ENCODE measurements at places on chromosomes 5 and 9.

GRCh38 chr5:68834491-68834981 lies 259.3 kb upstream of the SLC30A5 start:
- peak overlapping the region; percentile 72 for H3K27ac ChIP-seq
- H3K4me1 ChIP-seq, result no peaks in the 10 kb centered on the region
- no peak for DNase-seq
- no peaks in the 10 kb centered on the region for H3K36me3 ChIP-seq

DNA sequence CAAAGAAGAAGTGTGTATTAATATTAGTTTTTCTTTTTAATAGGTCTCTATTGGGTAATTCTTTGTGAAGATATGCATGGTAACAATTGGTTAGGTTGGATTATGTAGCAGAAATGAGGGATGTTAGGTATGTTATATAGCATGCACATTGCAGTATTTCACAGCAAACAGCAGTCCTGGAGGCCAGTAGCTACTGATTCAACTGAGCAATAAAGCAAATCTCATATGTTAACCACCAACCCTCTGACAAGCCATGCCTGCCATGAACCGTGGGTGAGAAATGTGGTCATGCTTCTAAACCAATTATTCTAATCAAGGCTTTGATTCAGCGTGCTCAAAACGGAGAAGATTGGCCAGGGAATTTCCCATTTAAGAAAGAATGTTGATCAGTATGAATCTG lies 313.0 kb upstream of the CDH6 start:
- no peak overlapping the region for H3K4me3 ChIP-seq
- H3K27ac ChIP-seq, result no peak overlapping the region
- no peak for DNase-seq
- H3K27me3 ChIP-seq, result no peaks in the 10 kb centered on the region
- H3K4me1 ChIP-seq, result no peaks in the 10 kb centered on the region

- peaks cover 14% of the 10 kb centered on the region for H3K27me3 ChIP-seq
- H3K36me3 ChIP-seq, result peaks cover under 1% of the 10 kb centered on the region
- no peak overlapping the region for H3K27ac ChIP-seq
- H3K4me1 ChIP-seq, result no peaks in the 10 kb centered on the region
These were observed 156.2 kb downstream of the IRX1 start for GRCh38 chr5:3751846-3752245.

DNA sequence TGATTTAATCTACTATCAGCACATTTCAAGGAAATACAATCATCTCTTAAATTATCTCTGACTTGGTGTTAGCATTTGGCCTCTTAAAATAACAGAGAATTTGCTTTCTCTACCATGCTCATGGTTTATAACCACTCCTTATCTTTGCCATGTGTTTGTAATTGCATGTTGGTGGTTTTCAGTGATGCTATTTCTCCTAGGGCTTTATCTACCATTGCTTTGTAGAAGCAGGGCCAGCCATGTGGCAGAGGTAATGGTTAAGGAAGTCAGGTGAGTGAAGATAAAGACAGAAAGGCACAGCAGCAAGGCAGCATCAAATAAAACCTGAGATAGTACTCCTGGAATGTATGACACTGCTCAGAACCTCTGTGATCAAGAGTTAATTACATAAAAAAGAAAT lies 206.2 kb downstream of the FER start:
- no peaks in the 10 kb centered on the region for H3K27me3 ChIP-seq
- no peak overlapping the region for H3K27ac ChIP-seq
- H3K36me3 ChIP-seq, result no peaks in the 10 kb centered on the region
- DNase-seq, result no peak
- H3K4me3 ChIP-seq, result no peak overlapping the region
- H3K4me1 ChIP-seq, result no peaks in the 10 kb centered on the region

DNA sequence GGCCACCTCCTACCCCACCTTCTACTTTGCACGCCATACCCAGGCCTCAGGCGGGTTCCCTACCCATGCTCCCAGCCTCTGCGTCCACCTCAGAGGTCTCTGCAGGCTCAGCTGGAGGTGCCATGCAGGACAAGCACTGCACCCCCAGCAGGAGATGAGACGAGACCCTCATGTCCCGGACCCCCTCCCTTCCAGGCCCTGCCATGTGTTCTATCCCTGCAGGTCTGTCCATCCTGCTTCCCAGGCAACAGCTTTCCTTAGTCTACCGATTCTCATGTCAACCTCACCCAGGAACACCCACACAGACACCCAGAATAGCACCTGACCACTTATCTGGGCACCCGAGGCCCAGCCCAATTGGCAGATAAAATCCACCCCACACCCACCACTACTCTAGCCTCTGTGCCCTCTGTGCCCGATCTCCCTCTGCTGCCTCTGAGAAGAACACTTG lies 52.1 kb downstream of the SEMA4D start:
- H3K27ac ChIP-seq, result peak overlapping the region; percentile 21
- H3K4me3 ChIP-seq, result no peak overlapping the region
- H3K4me1 ChIP-seq, result peaks cover 72% of the 10 kb centered on the region
- H3K27me3 ChIP-seq, result no peaks in the 10 kb centered on the region
- DNase-seq, result no peak
- peaks cover 10% of the 10 kb centered on the region for H3K36me3 ChIP-seq

DNA sequence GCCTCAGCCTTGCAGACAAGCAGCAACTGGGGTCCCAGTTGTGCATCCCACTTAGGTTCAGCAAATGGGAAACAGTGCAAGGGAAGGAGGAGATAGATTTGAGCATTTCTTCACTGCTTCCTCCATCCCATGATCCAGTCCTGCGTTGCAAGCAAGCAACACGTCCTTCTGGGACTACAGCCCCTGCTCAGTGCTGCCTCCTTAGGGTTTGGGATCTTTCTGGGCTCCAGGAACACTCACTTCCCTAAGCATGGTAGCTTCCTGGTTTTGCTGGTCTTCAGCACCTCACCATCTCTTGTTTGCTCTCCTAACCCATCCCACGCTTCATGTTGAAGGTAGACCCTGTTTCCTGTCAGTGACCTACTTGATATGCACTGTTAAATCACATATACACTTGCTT lies 444.7 kb downstream of the MED10 start:
- DNase-seq, result no peak
- no peaks in the 10 kb centered on the region for H3K36me3 ChIP-seq
- peak overlapping the region; percentile 43 for H3K27ac ChIP-seq
- peaks cover 22% of the 10 kb centered on the region for H3K27me3 ChIP-seq
- H3K4me1 ChIP-seq, result peaks cover 9% of the 10 kb centered on the region

- H3K27ac ChIP-seq, result no peak overlapping the region
These were observed 5.1 kb downstream of the TXN start for GRCh38 chr9:110251212-110251611.

GRCh38 chr5:173902334-173902733 lies 14.2 kb downstream of the CPEB4 start:
- no peak overlapping the region for H3K4me3 ChIP-seq
- H3K27ac ChIP-seq, result no peak overlapping the region
- peaks cover 3% of the 10 kb centered on the region for H3K27me3 ChIP-seq
- H3K4me1 ChIP-seq, result peaks cover 2% of the 10 kb centered on the region

DNA sequence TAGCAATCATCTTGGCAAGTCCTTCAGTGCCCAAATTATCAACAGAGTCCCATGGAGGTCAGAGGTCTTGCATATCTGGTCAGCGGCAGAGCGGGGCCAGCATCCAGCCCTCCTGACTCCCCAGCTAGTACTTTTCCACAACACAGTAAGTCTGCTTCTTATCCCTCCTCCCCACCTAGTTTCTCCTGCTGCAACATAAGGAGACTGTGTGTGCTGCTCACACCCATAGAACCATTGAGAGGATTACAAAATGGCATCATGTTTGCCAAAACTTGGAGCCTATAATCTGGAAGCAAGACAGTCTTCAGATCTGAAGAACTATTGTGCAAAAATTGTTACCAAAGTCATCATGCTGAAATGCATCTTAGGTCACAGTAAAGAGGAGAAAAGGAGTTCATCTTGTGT lies 125.8 kb upstream of the ZNF366 start:
- no peak overlapping the region for H3K4me3 ChIP-seq
- peaks cover 24% of the 10 kb centered on the region for H3K4me1 ChIP-seq
- H3K27me3 ChIP-seq, result no peaks in the 10 kb centered on the region
- H3K27ac ChIP-seq, result no peak overlapping the region
- no peak for DNase-seq

GRCh38 chr9:131963072-131964030 lies 116.3 kb downstream of the MED27 start:
- peaks cover 12% of the 10 kb centered on the region for H3K36me3 ChIP-seq
- peaks cover 39% of the 10 kb centered on the region for H3K4me1 ChIP-seq
- H3K27me3 ChIP-seq, result no peaks in the 10 kb centered on the region
- DNase-seq, result no peak

DNA sequence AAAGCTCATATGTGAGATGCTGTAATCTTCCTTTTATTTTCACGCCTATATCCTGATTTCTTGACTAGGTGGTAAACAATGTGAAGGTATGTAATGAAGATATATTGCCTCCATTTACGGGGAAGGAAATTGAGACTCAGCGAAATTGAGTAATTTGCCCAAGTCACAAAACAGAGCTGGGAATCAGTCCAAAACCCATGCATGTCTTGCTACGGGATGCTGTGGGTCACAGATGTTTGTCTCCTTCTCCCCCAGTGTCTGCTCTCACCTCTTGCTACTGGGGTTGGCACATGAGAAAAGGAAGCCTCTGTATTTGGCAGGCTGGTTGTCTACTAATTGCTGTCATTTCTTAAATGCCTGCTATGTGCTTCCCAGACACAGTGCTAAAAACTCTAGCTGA lies 53.7 kb upstream of the TEX48 start:
- H3K36me3 ChIP-seq, result no peaks in the 10 kb centered on the region
- DNase-seq, result no peak
- no peaks in the 10 kb centered on the region for H3K4me1 ChIP-seq
- no peak overlapping the region for H3K27ac ChIP-seq
- H3K4me3 ChIP-seq, result no peak overlapping the region

- H3K27me3 ChIP-seq, result peaks cover 44% of the 10 kb centered on the region
- no peak overlapping the region for H3K27ac ChIP-seq
- no peak for DNase-seq
- peaks cover 4% of the 10 kb centered on the region for H3K36me3 ChIP-seq
- H3K4me3 ChIP-seq, result no peak overlapping the region
- peaks cover 26% of the 10 kb centered on the region for H3K4me1 ChIP-seq
These were observed 3.2 kb upstream of the ANP32B start for GRCh38 chr9:97979788-97980478.

DNA sequence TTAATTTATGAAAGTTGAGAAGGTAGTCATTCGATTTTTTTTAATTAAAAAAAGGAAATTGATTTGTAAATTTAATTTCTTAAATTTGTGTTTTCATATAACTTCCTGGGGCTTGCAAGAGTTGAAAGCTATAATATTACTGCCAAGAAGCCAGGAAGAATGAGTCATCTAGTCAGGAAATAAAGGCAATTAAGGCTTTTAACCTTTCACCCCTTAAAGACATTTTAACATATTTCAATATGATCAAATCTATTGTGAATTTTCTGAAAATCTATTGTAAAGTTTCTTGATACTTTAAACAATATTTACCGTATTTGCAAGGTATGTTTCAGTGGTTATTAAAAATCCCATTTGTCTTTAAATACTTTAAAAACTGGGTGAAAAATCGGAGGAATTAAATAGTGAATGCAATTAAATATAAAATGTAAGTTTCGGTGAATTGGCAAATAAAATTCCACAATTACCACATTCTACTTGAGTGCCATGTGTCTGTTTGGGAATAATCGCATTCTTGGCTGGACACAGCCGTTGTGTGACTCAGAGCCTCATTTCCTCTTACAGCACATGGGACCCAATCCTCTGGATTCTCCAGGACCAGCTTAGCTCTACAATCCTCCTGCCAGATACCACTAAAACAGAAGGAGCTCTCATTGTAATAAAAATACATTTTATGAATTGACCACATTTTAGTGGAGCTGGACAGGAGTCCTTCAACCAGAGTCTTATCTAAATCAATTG lies 310.7 kb downstream of the HCN1 start:
- no peaks in the 10 kb centered on the region for H3K4me1 ChIP-seq
- H3K4me3 ChIP-seq, result no peak overlapping the region
- no peak for DNase-seq
- H3K27me3 ChIP-seq, result no peaks in the 10 kb centered on the region

- H3K27ac ChIP-seq, result no peak overlapping the region
- peaks cover 2% of the 10 kb centered on the region for H3K36me3 ChIP-seq
- H3K4me3 ChIP-seq, result no peak overlapping the region
- H3K27me3 ChIP-seq, result no peaks in the 10 kb centered on the region
These were observed 102.2 kb upstream of the ICE1 start for GRCh38 chr5:5320062-5320805.

DNA sequence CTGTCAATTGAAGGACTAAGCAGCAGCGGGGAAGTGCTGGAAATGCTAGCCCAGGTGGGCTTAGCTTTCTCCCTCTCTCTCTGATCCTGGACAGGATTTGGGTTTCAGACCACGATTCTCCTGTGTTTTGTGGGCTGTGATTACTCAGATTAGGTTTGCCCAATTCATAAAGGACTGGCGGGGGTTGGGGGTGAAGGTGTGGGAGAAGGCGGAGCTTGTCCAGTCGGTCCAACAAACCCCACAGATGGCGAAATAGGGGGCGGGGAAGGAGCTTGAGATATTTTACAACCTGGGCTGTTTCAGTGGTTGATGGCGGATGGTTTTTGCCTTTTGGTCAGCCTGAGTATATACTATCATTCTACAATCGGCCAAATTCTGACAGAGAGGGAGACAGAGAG lies 35.2 kb downstream of the PCDHAC2 start:
- peak overlapping the region; percentile 50 for H3K27ac ChIP-seq
- peaks cover 4% of the 10 kb centered on the region for H3K36me3 ChIP-seq
- H3K4me1 ChIP-seq, result peaks cover 30% of the 10 kb centered on the region
- H3K27me3 ChIP-seq, result peaks cover 6% of the 10 kb centered on the region
- peak overlapping the region; percentile 91 for H3K4me3 ChIP-seq

DNA sequence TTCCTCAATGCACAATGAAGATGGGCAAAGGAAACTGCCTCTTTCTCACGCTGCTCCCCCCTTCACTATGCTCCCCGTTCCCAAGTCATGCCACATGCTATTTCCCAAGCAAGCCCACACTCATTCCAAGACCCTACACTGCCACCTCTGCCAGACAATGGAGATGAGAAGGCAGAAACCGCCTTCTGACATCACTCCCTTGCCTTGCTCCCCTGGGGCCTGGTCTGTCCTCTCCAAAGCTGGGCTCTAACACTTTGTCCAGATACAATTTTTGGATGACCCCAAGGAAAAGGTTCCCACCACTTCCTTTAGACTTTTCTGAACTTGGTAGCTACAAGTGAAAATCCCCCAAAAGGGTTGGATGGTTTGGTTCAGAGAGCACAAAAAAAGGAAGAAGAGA lies 7.2 kb upstream of the ADRA1B start:
- H3K4me1 ChIP-seq, result peaks cover 85% of the 10 kb centered on the region
- H3K4me3 ChIP-seq, result no peak overlapping the region
- H3K27ac ChIP-seq, result no peak overlapping the region
- H3K36me3 ChIP-seq, result no peaks in the 10 kb centered on the region

DNA sequence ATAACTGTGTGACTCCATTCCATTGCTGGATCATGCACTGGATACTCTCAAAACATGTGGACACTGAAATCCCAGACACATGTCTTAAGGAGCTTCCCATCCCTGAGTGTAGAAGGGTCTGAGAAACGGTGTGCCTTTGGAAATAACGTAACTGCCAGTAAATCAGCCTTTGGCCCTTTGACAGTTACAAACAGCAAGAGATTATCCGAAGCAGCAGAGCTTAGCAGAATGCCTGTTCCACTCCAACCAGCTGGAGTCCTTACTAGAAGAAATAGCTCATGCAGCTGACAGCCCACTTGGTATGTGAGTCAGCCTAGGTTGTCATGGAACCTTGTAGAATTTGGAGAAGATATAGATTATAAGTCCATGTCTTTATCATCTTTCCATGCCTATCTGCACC lies 7.0 kb downstream of the TMEM252 start:
- no peak overlapping the region for H3K4me3 ChIP-seq
- peaks cover 26% of the 10 kb centered on the region for H3K27me3 ChIP-seq
- no peak for DNase-seq
- H3K4me1 ChIP-seq, result peaks cover 49% of the 10 kb centered on the region

- H3K36me3 ChIP-seq, result peaks cover 28% of the 10 kb centered on the region
- no peak overlapping the region for H3K4me3 ChIP-seq
- peak overlapping the region; percentile 81 for H3K27ac ChIP-seq
These were observed 38.7 kb downstream of the TTC39B start for GRCh38 chr9:15268317-15268716.

- DNase-seq, result peak; percentile 60
- peaks cover 14% of the 10 kb centered on the region for H3K27me3 ChIP-seq
- peak overlapping the region; percentile 85 for H3K27ac ChIP-seq
These were observed 772 bp downstream of the DCAF10 start for GRCh38 chr9:37801287-37801850.

All from nephron progenitor cell (in vitro differentiated cells).